ENCODE measurements at places on chromosomes 3 and 15.
A peak's percentile ranks its signal among the peaks of the same experiment; 100 is the strongest.

DNA sequence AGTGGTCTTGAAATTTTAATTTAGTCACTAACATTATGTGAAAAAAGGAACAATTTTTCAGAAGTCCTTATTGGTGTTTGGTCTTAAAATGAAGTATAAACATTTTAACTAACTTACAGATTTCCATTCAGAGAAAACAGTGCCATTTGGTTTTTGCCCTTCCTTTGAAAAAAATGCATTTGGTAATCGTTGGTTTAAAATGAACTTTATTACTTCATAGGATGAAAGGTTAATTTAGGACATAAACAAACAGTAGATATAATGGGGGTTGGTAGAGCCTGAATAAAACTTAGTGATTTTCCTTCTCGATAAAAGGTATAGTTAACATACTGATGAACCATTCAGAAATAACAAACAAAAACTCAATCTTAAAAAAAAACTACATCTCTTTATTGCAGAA lies 39.7 kb downstream of the TFG start:
- no peak for DNase-seq

DNA sequence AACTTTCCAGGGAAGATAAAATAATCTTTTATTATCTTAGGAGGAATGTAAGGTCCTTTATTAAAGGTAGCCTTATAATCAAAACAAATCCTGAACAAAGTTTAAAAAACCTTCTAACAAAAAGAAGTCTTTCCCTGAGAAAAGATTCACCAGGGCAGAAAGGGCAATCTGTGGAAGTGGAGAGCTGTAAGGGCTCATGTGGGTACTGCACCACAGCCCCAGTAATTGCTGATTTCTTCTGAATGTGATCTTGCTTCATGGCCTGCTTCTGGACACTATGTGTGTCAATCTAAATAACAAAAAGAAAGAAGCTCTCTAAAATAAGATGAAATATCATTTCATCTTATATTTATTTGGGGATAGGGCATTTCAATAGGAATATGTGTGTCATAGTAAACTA lies 1501.6 kb downstream of the OTOL1 start:
- DNase-seq = no peak

GRCh38 chr3:159852821-159853505 lies 135.7 kb upstream of the IL12A start:
- no peak for DNase-seq

DNA sequence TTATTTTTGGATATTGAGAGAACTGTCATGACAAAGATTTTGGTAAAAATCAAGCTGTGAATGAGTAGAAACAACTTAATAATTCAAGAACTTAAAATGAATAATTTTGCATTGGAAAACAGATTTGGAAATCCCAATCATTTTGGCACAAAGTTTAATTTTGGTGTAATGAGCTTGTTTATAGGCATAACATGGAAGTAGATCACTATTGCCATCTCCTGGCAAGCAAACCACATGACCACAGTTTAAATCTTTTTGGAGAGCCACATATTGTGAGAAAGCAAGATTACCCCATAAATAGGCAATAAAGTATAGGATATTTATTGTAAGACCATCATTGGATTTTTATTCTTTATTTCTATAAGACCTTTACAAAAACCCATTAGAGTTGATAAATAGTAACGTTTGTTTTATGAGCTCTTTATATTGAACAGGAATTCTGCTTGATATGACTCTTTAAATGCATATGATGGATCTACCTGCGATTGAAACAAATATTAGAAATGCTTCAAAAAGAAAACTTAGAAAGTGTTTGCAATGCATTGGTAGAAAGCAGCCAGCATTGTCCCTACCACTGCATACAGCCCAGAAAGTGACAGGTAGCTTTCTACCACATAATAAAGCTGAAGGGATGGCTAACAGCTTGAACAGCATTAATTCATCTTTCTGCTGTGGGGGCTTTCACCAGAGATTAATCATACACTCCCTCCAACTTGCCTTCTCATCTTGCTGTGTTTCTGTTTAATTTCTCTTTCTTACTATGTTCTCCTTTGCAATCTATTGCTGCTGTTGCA lies 766.8 kb downstream of the TBL1XR1 start:
- peak; percentile 4 for DNase-seq

- DNase-seq = no peak
These were observed 36.5 kb downstream of the DAPK2 start for GRCh38 chr15:64009798-64010261.

DNA sequence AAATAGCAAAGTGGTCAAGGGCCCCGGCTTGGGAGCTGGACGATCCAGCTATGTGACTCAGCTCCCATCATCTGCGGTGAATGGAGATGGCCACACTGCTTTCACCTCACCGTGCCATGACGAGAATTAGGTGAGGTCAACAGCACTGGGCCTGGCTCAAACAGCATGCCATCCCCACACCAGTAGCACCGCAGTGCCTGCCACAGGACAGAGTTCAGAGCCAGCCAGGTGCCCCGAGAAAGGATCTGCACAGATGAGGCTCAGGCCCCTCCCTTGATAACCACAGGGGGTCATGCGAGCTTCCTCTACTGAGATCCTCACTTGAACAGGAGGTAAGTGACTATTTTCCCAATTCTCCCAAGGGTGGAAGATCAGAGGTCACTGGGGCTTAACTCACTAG lies 29.4 kb downstream of the ZXDC start:
- no peak for DNase-seq

- no peak for DNase-seq
These were observed 435.7 kb downstream of the DIPK2A start for GRCh38 chr3:144407335-144407734.

DNA sequence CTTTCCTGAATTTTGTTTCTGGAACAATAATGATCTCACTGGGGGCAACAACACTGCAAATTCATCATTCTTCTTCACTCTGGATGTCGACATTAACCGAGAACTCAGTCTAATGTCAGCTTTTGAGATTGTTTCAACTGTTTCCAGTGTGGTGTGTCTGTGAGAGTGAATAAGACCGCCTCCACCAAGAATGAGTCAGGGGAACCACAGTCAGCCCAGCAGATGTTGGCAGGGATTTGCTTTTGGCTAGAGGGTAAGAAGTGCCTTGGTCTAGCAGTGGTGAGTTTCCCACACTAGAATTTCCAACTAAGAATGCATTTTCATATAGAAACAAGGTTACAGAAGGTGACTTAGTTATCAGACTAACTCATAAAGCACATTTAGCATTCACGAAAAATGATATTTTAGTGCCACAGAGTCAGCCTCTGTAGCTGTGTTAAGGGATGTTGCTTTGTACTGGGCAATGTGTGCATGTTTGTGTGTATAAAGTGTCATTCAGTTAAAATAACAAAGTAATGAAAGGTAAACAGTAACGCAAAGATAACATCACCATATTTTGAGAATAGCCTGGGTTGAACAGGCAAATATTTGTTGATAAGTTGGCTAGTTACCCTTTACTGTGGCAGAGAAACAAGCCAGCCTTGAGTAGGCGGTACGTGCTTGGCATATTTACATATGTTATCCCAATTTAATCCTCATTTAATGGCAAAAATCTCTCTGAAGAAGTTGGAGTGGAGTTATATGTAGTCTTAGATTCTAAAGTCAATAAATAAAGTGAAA lies 33.8 kb downstream of the DRD3 start:
- no peak for DNase-seq

- no peak for DNase-seq
These were observed 37.1 kb downstream of the NR2F2 start for GRCh38 chr15:96367311-96368200.

DNA sequence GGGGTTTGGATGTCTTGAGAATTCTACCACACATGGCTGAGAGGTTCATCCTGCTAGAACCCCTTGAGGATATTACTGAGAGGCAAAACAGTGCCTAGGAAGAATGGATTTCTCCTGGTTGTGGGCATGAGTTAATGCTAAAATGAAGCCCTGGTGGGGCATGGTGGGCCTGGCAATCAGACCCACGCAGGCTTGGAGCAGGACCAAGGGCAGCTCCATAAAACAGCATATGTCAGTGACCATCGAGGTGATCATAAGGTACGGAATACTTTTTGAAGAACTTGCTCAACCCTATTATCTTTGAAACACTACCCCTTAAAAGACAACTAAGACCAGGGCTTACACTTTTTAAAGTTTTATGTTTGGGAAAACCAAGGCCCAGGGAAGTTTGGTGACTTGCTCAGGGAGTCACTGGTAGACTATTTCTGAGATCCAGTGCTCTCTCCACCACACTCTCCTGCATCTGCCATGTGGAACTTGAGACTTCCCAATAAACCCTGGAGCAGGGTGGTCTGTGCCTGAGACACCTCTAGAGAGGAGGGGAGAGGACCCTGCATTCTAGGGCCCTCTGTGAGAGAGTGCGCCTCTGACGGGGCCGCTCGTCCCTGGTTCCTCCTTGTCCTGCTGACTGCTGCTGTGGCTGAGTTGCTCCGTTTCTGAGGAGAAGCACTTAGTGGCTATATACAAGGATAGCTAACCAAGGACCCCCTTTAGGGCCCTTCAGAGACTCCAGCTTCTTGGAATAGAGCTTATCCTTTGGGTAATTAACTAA lies 28.0 kb upstream of the TIMP4 start:
- DNase-seq = no peak

DNA sequence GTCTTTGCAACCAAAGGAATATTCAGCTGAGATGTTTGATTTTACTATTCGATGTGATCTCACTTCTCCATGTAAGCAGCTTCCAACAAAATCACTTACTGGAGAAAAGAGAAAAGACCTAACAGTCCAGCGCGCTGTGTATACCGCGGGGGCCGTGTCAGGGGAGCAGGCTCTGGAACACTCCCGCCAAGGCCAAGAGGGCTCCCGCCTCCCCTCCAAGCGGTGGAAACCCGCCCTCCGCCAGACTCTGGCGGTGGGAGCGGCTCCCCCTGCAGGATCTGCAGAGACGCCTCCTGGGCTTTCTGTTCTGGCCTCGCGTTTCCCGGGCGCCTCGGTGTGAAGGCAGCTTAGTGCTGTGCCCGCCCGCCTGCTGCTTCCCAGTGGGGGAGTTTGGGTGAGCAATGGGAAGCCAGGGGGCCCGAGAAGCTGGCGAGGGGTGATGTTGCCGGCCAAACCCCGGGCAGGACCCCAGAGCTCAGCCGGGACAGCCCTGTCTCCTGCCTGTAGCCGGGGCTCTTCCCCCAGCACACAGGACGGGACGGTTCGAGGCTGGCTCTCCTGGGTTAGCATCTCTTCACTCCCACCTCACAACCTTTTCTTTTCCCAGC lies 36.3 kb downstream of the CHST14 start:
- peak; percentile 59 for DNase-seq

DNA sequence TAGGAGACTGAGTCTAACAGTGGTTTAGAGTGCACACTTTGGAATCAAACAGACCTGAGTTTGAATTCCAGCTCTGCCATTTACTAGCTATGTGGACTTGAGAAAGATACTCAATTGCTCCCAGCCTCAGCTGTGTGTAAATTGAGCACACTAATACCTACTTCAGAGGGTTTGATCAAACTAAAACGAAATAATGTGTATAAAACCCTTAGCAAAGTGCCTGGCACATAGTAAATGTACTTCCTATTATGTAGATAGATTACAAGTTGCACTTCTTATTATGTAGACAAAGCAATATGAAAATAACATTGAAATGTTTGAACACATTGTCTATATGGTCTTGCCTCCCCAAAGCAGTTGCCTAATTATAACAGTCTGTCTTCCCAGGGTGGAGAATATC lies 180.6 kb downstream of the ANXA2 start:
- no peak for DNase-seq

DNA sequence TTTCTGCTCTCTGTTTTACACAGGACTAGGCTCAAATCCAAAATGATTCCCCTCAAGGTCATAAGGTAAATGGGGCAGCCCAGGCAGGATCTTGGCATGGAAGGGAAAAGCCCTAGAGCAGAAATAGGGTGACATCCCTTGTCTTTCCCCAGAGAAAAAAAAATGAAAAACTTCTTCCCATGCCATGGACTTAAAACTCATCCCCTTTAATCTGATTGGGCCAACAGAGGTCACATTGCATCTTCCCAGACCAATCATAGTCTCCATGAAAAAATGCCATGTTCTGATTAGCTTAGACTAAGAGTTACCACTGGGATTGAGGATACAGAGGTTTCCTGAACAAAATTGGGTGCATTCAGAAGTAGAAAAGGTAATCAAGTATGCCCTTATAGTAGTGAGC lies 241.3 kb upstream of the LRTM1 start:
- no peak for DNase-seq

GRCh38 chr15:47206358-47206978 lies 510.8 kb upstream of the SEMA6D start:
- no peak for DNase-seq

- DNase-seq = no peak
These were observed 54.8 kb upstream of the LMCD1 start for GRCh38 chr3:8446845-8447244.

DNA sequence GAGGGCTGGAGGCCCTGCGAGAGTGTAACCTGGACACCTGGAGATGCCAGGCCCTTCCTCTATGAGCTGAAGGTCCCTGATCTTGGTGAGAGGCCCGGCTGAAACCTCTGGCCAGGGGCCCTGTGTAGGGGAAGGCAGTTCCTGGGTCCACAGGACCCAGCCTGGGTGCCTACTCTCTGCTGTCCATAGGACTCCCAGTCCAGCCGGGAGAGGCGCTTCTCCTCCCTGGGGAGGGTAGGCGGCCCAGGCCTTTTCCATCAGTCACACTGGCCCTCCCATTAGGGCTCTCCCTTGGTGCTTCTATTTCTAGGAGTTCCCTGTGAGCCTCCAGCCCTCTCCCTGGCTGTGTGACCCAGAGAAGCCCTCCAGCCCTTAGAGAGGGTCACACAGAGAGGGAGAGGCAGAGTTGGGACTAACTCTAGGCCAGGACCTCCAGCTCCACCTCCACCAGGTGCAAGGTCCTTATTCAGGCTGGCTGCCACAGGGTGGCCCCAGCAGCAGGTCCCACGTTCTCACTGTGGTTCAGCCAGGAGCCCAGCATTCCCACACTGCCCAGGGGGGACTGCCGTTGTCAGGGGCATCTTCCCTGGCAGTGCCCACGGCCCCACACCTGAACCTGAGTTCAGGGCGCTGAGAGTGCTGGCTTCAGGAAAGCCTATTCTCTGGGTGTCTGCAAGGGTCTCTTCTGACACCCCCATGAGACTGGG lies 146.8 kb downstream of the SMAD6 start:
- DNase-seq = no peak

DNA sequence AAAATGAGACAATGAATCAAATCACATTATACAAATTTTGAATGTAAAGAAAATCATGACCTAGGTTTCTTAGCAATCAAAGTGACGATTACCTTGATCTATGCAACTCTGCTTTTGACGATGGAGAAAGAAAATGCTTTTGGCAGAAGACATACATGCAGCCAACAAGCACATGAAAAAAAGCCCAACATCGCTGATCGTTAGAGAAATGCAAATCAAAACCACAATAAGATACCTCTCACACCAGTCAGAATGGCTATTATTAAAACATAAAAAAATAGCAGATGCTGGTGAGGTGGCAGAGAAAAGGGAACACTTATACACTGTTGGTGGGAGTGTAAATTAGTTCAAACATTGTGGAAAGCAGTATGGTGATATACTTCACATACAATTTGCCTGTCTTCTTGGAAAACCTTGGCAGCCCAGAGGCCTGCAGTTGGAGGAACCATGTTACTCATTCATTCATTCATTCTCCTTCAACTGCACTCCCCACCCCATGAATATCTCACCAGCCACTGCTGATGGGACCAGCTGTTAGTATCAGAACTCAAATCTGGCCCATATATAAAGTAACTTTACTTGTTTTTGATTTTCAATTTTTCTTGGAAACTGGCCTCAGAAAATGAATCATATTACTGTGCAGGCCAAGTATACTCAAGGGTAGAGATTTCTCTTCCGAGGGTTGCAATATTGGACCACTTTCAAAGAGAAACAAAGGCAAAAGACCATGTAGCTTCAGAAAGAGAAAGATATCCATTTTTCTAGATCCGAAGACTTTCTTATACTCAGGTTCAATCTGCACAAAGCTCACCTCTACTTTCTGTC lies 358.6 kb upstream of the ARHGEF26 start:
- no peak for DNase-seq
